Fibroblast of upper back skin (primary cell): ENCODE measurements at places on chromosomes 7 and 10.

DNA sequence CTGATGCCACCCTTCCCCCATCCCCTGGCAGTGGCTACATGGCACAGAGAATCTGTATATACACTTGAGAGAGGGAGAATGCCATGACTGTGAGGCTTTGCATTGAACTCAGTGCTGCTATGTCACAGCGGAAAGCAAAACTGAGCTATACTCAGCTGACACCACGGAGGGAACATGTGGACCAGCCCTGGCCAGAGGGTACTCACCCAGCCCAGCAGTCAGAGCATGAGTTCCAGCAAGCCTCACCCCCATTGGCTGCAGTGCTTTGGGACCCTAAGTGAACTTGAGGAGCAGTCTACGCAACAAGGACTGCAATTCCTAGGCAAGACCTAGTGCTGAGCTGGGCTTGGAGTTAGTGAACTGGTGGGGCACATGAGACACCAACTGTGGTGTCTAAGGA, 10.3 kb upstream of the AOC1 start:
- no peak for DNase-seq

DNA sequence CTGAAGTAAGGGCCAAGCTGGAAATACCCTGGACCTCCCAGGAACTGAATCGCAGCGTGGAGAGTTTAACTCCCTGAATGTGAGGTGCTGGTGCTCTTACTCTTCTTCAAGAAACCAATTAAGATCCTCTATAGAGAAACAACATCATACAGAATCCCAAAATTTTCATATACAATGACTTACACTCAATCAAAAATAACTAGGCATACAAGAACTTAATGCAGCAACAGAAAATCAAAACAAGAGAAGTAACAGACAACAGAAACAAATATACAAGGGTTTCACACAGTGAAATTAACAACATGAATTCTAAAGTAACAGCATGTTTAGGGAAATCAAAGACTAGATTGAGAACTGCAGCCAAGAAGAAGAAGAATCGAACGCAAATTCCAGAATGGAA, 37.7 kb downstream of the RNF216 start:
- no peak for DNase-seq

- DNase-seq, result peak; percentile 32
Measured at GRCh38 chr10:87544721-87545120, 40.0 kb downstream of the MINPP1 start.

- peak; percentile 43 for DNase-seq
Measured at GRCh38 chr7:64951250-64951848, 39.5 kb downstream of the ZNF117 start.

GRCh38 chr10:117622471-117623184, 80.1 kb downstream of the EMX2 start:
- no peak for DNase-seq

GRCh38 chr10:96025566-96025965, 17.8 kb upstream of the CCNJ start:
- DNase-seq, result peak; percentile 2
